Stimulated activated CD4-positive, alpha-beta T cell treated with anti-CD3 and anti-CD28 coated beads, Interleukin-1b, Interleukin-23, amount 100 ng/mL, for 1 hour (primary cell): ENCODE measurements at places on chromosomes 11 and 22.

DNA sequence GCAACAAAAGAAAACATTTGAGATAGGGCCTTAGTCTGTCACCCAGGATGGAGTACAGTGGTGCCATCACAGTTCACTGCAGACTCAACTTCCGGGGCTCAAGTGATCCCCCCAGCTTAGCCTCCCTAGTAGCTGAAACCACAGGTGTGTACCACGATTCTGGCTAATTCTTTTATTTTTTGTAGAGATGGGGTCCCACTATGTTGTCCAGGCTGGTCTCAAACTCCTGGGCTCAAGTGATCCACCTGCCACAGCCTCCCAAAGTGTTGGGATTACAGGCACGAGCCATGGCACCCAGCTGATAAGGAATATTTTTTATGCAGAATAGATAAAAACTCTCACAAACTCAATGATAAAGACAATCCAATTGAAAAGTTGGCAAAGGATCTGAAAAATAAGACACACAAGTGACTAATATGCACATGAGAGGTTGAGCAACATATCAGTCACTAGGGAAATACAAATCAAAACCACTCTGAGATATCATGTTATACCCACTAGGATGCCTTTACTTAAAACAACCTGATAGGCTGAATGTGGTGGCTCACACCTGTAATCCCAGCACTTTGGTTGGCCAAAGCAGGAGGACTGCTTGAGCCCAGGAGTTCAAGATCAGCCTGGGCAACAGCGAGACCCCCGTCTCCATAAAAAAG, 33.9 kb upstream of the CLTCL1 start:
- no peak for DNase-seq

DNA sequence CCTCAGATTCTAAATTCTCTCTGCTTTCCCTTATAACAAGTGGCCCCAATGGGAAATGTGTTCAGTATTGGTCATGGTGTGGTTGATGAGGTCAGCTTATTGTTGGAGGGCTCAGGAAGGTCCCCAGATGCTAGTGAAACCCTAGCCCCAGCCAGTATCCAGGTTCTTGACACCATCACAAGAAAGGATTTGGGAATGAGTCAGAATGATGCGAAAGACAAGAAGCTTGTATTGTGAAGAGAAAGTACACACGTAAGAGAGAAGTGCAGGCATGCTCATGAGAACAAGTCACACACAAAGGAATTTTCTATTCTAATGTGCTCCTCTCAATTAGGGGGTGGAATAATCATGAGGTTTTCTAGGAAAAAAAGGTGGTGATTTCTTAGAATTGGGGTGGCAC, 34.9 kb upstream of the TRPC6 start:
- no peak for DNase-seq

DNA sequence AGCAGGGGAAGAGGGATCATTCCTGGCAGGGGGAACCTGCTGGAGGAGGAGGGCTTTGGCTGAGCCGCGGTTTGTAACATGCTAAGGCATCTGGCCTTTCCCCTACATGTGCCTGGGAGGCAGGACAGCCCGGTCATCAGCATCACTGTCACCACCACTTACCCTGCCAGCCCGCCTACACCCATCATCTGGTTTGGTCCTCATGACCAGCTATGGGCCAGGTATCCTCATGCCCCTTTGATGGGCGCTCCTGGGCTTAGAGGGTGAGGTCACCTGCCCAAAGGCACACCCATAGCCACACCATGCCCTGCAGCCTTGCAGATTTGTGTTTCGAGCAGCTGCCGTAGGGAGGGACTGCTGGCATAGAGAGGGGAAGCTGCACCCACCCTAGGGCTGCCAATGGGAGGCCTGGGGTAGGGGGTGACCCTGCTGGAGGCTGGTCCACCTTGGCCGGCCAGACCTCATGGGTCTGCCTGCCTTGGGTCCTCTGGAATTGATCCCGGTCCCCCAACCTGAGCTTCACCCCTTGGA, 2.6 kb downstream of the MRGPRF start:
- DNase-seq, result no peak

DNA sequence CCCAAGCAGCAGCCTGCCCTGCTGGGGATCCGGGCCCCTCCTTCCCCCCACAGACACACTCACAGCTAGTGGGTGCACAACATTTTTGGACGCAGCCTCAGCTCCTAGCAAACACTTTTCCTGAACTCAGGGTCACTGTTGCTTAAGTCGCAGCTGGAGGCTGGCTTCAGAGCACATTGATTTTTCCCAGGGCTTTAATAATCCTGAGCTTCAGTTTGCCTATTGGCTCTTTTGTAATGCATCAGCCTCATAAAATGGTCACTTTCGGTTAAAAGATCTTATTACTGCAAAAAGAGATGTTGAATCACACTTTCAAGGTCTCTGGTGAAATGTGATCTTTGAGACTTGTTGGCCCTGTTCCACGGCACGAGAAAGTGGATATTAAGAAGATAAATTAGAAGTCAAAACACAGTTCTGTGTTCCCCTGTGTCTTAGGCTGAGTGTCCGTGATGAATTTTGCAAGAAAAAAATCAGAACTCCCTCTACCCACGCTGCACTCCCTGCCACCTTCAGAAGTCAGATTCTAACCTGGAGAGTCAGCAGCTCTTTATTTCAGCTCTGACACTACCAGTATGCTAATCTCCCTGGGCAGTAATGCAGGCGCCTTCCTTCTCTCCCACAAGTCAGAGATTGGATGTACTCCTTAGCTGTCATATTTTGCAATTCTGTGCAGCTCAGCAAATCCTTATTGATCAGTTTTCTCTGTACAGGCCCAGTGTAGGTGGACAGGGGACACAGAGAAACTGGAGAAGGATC, 158.2 kb upstream of the E2F8 start:
- no peak for DNase-seq

- DNase-seq, result peak; percentile 79
Observed at GRCh38 chr22:49960159-49961004, at the start of gene PIM3. Gene PIM3 (plus strand): TSS chr22:49960772. CDS start chr22:49960948, 176 bp downstream.

- DNase-seq, result no peak
Observed at GRCh38 chr11:56841210-56841810, 92.8 kb upstream of the OR9G4 start.
